ENCODE measurements at places on chromosomes 2 and 18.

GRCh38 chr2:150646746-150647145 lies 159.3 kb upstream of the RND3 start:
- no peak for DNase-seq

GRCh38 chr18:79788734-79789085 lies 9.0 kb upstream of the KCNG2 start:
- DNase-seq: no peak

DNA sequence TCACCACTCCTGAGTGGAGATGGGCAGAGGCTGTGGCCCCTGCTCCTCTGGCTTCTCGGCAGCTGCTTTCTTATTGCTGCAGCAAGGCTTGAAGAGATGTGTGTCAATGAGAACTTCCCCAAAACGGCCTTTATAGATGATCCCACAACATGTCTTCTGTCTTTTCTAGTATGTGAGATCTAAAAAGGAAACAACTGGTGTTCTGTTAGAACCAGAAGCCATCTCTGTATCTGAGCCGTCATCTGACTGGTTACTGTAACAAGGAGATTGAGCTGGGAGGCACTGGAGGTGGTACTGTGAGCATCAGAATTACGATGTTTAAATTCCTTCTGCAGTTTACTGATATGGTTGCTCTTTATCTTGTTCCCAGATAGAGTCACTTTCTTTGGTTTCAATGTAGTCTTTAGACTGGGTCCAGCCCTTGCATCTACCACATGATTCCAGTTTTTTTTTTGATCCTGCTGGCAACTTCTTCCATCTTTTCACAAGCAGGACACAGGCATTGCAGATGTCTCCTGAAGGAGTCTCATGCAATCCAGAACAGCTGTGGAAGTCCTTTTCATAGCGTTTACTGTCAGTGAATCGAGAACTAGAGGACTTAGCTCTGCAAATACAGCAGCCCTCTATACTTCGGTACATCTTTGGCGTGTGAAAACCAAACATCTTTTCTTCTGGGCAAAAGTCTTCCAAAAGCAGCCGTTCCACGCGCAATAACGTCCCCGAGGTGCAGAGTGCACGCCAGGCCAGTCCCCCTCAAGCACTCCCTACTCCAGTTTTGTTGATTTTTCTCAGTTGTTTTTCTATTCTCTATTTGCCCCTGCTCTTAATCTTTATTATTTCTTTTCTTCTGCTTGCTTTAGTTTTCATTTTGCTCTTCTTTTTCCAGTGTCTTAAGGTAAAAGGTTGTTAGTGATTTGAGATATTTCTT lies 29.7 kb downstream of the TAF4B start:
- DNase-seq: no peak

- DNase-seq: peak; percentile 7
Observed at GRCh38 chr18:54388203-54389142, 30.8 kb downstream of the C18orf54 start.

DNA sequence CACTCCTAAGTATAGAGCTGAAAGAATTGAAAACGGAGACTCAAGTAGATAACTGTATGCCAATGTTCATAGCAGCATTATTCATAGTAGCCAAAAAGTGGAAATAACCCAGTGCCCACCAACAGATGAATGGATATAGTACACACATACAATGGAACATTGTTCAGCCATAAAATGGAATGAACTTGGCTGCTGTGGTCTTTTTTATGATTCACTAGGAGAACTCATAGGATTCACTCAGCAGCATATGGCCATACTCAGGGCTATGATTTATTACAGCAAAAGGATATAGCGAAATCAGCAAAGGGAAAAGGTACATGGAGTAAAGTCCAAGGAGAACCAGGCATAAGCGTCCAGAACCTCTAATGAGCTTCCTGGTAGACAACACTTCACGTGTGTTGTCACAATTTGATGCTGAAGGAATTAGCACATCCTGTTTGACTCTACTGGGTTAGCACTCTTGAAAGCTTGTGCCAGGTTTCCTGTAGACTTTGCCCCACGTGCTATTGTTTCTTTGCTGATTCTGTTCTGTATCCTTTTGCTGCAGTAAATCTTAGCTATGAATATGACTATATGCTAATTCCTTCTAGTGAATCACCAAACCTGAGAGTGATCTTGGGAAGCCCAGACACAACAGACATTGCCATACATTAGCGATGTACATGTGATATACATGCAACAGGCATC lies 15.7 kb downstream of the SPC25 start:
- no peak for DNase-seq

GRCh38 chr2:27441958-27442919 lies at the start of gene KRTCAP3:
KRTCAP3 (plus strand) TSS chr2:27442381; CDS start chr2:27442413, 32 bp downstream.
- DNase-seq: no peak

GRCh38 chr2:173666171-173666888 lies 298.8 kb downstream of the SP3 start:
- DNase-seq: no peak

DNA sequence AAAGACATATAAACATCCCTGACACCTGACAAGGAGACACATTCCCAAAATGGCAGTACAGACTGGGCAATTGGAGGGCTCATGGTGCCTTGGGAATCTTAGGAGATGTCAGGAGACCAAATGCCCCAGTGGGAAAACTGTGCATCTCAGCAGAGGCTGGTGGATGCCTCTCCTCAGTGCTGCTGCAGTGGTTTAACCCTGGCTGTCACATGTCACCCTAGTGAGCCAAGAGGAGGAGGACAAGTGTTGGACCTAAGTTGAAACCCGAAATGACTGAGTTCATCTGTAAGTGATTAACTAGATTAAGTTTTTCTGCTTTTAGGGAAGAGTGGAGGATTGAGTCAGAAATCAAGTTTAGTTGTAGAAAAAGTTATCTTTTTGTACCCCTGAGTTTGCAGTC lies 5.2 kb upstream of the NAGK start:
- DNase-seq: no peak

GRCh38 chr18:63213936-63214671 lies 105.5 kb downstream of the BCL2 start:
- DNase-seq: no peak

GRCh38 chr18:59453468-59453961 lies 94.5 kb upstream of the LMAN1 start:
- DNase-seq: no peak

- no peak for DNase-seq
Observed at GRCh38 chr2:113133704-113134598, 6.6 kb downstream of the IL1RN start.

GRCh38 chr2:162012565-162013058 lies 61.4 kb downstream of the DPP4 start:
- no peak for DNase-seq

DNA sequence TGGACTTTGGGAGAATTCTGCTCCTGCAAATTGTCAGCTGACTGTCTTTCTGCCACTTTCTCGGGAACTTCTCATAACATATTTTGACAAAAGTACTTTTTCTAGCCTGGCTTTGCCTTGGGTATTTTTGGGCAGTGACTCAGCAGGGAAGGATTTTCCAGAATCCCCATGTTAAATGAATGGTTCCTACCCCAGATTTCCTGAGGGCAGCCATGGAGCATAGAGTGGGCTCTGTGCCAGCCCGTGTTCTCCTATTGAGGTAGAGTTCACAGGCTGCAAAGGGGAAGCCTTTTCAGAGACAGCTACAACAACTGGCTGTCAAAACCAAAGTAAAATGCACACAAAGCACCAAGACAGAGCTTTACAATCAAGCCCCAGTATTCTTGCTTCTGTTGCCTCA lies 59.8 kb downstream of the BMP10 start:
- DNase-seq: no peak

- DNase-seq: no peak
Observed at GRCh38 chr2:128269990-128270671, 48.5 kb downstream of the HS6ST1 start.

DNA sequence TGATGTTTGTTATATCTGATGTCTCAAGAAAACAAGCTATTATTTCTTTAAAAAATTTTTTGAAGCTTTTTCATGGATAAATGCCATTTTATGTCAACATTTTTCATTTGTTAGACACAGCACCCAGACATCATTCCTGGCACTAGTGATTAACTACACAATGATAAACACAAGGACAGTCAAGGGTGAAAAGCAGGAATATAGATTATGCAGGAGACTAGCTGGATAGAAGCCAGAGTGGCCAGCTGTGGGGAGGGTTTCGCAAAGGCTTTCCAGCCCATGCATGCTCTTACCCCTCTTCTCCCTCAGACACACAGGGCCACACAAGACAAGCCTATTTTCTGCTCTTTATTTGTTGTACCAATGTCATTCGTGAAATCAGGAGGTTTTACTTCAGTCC lies 127.1 kb upstream of the TTC39C start:
- DNase-seq: no peak

- no peak for DNase-seq
Observed at GRCh38 chr2:15941481-15941850, 1.1 kb downstream of the MYCN start.

All from activated CD8-positive, alpha-beta memory T cell treated with anti-CD3 and anti-CD28 coated beads for 48 hours (primary cell).